ENCODE measurements at places on chromosomes 11 and 22.

GRCh38 chr11:134125507-134125906 lies 56.6 kb downstream of the JAM3 start:
- DNase-seq, result no peak

- DNase-seq, result no peak
Measured at GRCh38 chr22:23787600-23787896, 782 bp downstream of the SMARCB1 start.

DNA sequence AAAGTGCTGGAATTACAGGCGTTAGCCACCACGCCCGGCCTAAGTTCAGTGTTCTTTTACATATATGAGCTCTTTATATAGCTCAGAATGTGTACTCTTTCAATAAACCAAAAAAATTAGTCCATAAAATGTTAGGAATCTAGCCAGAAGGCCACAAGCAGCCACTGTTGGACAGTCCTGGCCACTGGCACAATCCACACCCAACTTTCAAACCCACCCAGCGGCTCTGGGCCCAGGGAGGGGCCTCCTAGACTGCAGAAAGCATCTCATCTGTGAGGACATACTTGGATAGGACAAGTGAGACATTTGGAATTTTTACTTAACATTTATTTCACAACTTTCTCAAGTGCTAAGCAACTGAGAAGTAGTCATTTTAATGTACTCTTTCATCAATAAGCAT lies 6.4 kb downstream of the PACSIN2 start:
- DNase-seq, result no peak

GRCh38 chr22:39240831-39241793 lies 3.7 kb downstream of the PDGFB start:
- DNase-seq, result peak; percentile 49

GRCh38 chr11:68138237-68138636 lies 17.0 kb upstream of the CHKA start:
- DNase-seq, result no peak

DNA sequence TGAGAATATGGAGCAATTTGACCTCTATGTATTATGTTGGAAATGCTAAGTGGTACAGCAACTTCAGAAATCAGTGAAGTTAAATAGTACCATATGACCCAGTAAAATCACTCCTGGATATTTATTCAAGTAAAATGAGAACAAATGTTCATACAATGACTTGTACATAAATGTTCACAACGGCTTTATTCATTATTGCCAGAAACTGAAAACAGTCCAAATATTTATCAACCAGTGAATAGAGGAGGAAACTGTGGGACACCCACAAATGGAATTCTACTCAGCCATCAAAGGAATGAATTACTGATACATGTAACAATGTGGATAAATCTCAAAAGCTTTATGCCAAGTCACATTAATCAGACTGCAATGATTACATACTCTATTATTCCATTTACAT lies 416.3 kb downstream of the AASDHPPT start:
- DNase-seq, result no peak

DNA sequence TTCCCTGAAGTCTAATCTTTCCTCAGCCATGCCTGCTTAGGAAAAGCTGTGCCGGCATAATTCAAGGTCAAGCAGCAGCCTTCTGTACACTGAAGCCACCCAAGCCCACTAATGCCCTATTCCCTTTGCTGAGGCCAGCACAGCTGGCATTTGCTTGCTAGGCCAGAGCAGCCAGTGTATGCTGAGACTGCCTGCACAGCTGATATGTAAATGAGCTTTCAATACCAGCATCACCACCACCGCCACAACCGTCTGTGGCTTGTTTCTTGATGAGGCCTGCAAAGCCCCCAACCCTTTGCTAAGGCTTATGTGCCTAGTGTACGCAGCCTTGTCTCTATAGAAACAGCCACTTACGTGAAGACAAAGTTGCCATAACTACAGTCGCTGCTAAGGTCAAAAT lies 56.3 kb upstream of the TNRC6B start:
- DNase-seq, result no peak

DNA sequence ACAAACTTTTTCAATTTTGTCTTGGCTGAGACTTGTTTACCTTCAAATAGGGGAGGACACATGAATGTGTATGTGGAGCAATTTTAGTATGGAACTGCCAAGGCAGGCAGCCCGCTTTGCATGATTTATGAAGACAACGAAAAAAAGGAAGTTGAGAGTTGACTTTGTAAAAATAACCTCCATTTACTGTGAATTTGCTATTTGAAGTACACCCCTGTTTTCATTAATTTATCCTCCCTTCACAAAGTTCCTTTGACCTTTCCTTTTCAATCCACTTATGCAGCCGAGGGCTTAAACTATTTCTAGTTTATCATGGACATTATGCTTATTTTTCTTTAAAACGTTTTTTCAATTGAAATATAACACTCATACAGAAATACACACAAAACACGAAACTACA lies 369.6 kb upstream of the CADM1 start:
- no peak for DNase-seq

DNA sequence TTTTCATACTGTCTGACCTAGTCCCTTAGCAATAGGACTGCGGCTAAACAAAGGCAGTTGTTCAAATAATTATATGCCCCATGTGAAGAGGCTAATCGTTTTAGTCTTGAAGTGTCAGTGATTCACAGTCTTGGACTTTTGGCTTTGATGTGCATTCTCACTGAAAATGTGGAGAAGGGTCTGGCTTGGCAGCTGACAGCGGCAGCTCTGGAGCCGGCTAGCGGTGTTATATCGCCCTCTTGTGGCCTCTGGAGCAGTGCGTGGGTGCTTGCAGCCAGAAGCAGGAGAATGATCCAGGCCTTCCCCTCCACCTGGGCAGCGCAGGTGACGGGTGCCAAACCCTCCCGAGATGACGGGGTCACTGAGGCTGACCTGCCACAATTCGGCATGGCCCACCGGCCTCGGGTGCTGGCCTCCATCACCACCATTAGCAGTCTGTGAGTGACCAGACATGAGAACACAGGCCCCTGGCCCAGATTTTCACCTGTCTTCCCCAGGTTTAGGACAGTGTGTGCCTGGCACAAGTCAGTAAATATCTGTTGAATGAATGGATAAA lies 90.3 kb upstream of the PITPNB start:
- peak; percentile 58 for DNase-seq

DNA sequence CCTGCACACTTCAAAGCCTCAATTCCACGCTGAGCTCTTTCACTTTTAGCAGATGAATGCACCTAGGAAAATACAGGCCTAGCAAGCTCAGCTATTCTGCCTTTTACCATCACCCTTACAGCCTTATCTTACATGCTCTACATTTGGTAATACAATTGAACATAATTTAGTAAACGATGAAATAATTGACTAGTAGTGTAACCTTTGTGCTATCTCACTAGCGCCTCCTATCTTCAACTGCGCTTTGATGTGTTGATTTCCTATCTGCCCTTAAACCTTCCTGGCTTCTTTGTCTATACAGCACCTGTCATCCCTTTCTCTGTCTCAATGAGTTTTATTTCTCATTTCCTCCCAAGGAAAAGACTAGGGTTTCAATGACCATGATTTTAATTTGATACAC lies 149.7 kb downstream of the LRRC4C start:
- DNase-seq, result no peak

DNA sequence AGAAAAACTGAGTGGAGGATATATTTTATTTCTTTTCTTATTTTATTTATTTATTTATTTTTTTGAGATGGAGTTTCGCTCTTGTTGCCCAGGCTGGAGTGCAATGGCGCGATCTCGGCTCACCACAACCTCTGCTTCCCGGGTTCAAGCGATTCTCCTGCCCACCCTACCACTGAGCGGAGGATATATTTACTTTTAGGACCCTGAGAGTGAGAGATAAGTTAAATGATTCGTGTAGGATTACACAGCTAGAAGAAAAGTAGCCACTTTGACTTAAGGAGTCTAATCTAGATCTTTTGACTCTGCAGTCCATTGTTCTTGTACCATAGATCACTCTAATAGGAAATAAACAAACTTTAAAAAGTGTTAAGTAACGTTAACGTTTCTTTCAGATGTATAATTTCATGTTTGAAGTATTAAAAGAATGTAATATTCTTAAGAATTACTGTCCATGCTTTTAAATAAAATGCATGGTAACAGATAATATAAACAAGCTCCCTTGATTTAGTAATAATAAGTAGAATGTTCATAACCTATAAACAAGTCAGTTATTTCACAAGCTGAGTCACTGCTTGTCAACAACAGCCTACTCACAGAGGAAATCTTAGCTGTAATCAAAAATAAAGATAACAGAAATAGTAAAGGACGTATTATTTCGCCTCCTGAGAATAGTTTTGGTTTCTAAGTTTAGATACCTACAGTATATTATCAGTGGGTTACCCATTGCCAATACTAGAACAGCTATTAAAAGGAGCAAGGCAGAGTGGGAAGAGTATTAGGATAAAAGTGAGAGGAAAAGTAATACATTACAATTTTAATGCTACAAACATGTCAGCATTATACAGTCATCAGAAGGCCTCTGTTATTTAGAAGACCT lies 18.6 kb downstream of the USP47 start:
- no peak for DNase-seq

DNA sequence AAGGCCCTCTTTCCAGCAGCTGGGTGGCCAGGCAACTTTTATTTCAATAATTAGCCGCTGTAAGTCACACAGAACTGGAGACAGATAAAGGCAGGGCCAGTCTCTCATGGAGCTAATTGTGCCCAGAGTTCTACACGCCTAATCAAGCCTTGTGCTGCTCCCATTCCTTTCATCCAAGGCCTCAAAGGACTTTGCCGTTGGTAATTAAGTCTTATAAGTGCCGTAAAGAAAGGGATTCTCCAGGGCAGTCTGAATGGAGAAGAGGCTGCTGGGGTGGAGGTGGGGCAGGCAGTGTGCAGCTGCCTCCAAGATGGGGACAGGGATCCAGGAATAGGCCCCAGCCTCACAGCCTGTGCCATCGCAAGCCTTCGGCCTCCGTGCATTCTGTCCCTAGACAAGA lies 357.9 kb downstream of the TENM4 start:
- no peak for DNase-seq

DNA sequence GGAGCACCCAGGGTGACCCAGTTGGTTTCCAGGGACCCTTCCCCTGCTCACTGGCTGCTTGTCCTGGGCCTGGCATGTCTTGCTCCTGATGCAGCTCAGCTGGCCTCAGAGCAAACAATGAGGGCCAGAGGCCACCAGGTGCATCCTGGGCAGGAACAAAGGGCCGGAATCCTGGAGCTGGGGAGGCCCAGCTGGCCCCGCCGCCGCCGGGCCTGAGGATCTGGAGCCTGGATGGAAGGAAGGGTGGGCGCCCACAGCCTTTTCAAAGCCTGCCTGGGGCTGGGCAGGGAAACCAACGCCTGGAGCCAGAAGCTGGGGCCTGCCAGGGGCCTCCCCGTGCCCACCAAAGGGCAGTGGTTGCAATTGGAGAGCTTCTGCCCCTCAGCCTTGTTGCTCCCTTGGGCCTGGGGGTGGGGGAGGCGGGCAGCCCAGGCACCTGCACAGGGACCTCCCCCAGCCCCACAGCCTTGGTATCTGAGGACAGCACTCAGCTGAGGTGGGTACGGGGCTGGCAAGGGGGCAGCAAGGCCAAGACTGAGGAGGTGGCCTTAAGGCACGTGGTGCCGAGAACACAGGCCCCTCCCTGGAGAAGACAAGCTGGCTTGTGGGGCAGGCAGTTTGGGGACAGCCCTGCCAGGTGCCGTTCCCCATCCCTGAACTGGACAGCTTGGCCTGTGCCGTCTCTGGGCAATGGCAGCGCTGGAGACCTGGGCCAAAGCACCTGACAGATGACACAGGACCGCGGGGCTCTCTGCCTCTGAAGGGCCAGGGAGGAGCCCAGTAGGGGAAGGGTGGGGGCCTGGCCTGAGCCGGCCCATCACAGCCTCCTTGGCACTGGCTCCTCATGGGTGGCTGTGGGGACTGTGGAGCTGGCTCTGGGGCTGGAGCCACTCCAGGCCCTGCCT lies 7.1 kb upstream of the ADORA2A start:
- no peak for DNase-seq

- DNase-seq, result no peak
Measured at GRCh38 chr11:134464196-134464595, 52.2 kb upstream of the B3GAT1 start.

DNA sequence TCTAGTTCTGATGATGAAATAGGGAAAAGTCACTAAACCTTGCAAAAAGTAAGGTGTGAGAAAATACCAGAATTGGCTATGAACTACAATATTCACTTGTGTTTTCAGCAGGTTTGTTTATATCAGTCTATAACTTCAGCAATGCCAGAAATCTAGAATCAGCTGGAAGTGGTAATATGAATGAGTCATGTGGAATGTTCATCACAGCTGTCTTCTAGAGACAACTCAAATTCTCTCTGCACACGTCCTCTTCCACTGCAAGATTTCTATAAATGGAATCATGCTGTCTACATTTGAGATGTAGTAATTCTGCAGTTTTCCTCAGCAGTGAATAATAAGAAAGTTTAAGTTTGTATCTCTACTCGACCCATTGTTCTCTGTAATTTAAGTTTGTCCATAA lies 89.9 kb downstream of the OR4A15 start:
- no peak for DNase-seq

- no peak for DNase-seq
Measured at GRCh38 chr22:26047920-26048319, 121.3 kb upstream of the SEZ6L start.

- DNase-seq, result no peak
Measured at GRCh38 chr11:78828676-78829075, 254.0 kb upstream of the NARS2 start.

DNA sequence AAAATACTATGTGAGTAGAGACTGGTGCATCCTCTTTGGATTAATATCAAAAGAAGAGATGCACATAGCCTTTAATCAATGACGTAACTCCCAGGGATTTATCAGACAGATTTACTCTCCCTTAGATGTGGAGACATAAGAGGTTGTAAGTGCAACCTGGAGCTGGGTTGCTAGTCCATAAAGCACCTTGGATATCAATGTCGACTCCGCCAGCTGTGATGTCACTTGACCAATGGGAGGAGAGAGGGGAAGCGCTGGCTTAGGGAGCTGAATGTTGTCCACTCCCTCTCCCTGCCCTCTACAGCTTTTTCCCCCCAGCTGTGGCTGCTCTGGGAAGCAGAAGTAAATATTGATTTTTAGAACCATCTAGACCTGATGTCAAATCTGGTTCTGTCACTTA lies 28.9 kb upstream of the TMEM86A start:
- DNase-seq, result no peak

DNA sequence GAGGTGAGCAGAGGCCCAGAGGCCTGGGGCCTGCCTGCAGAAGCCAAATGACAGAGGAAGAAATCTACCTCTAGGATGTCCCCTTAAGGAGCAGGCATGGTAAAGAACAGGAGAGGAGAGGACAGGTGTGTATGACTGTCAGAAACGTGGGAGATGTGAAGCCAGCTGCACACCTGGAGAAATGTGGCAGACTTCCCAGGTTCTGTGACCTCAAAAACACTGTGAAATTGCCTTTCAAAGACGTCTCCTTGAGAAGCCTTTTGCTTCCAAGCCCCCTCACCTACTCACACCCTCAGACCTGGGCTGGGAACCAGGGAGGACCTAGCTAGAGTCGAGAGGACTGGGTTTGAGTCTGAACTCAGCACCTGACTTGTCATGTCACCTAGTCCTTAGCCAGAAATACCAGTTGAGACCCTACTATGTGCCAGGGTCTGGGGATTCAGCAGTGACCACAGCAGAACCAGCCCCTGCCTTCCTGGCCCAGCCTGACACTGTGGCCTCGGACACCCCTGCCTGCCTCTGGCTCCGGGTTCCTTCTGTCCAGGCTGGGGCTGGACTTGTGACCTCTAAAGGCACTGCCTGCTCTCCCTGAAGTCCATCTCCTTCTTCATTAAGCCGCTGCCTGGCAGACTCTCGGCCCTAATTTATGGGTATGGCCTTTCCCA lies 5.6 kb downstream of the TPBGL start:
- no peak for DNase-seq

GRCh38 chr11:65699306-65699705 lies 12.7 kb upstream of the KAT5 start:
- DNase-seq, result no peak

- DNase-seq, result no peak
Measured at GRCh38 chr11:11667056-11667455, 45.3 kb upstream of the GALNT18 start.

Measured in CD4-positive, alpha-beta T cell (primary cell).